ENCODE measurements at places on chromosomes 2 and 18.

DNA sequence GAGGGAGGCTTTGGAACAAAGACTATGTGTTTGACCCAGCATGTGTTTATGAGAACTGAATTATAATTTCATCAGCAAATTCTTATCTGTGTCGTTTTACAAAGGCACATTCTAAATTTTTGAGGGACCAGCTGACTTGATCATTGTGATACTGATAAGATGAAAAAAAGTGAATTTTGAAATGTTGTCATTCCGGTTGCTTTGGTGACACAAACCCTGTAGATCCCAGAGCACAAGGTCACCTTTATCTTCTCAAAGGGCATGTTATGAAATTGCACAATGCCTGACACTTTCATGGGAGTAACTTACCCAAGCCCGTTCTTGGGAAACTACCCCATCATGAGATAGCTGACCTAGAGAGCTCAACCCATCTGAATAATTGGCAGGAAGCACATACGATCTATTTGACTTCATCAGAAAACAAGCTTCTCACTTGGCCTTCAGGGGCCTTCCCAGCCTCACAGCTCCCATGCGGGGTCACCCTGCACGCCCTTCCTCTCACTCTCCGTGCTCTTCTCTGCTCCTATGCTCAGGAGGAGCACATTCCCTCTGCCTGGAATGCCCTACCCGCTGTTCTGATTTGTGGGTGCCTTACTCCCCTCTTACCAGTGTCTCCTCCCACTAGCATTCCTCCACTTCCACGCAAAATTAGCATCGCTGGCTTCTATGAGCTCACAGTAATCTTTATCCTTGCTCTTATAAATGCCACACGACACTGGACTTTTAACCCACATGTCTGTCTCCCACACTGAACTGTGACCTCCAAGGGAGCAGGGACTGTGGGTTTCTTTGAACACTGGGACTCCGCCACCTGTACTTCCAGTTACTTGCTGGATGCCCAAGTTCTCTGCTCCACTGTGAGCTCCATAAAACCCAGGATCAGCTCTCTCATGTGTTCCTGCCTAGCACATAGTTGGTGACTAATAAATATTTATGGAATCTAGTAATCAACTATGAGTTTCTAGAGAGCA lies 555.8 kb upstream of the ID2 start:
- no peak for DNase-seq

DNA sequence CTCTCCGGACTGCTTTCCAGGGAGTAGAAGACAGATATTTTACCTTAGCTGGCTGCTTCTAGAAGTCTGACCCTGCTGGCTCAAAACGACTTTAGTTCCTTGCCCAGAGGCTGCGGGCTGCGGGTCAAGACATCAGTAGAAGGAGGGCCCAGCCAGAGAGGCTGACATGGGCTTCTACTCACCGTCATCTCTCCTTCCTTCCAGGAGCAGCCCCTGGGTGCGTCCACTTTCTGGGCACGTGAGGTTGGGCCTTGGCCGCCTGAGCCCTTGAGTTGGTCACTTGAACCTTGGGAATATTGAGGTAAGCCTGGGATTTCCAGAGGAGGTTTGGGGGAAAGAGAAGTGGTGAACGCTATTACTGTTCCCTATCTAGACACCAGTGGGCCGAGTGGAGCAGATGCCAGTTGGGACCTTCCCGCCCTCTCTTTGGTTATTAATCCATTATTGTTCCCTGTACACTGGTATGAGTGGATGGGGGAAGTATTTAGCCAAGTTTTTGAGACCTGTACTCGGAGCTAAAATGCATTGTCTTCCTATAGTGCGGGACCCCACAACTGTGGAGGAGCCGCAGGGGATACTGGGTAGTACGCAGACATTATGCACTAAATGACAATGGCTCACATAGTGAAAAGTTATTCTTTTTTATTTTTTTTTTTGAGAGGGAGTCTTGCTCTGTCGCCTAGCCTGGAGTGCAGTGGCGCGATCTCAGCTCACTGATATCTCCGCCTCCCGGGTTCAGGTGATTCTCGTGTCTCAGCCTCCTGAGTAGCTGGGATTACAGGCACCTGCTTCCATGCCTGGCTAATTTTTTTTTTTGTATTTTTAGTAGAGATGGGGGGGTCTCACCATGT lies 26.3 kb upstream of the CASP8 start:
- no peak for DNase-seq

DNA sequence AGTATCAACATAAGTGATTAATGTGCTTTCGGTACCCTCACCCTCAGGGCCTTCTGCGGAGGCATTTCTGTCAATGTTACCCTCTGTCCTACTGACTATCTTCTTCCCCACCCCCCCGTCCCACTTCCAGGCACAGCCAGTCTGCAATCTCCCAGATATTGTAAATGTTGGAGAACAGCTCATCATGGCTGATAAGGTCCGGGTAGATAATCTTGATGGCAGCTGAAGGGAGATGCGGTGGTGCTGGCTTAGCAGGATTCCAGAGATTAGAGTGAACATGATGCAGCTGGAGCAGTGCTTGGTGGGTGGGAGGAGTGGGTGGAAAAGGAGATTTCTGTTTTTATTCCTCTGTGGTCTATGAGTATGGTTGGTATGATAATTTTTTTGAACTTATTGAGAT lies 15.5 kb downstream of the GTF2A1L start:
- no peak for DNase-seq

DNA sequence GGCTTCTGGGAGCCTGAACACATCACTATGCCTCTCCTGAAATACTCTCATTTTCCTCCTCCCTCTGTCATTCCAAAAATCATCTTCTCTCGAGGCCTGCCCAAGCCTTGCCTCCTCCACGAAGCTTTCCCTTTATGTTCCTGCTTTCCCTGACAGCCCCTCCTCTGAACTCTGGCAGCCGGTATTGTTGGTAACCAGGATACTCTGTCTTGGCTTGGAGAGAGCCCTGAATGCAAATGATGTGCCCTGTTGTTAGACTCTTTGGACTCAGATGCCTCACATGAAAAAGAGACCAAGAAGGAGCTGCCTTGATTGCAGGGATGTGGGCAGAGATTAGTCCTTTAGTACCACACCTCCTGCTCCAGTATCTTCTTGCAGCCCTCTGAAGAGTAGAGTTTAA lies 138.5 kb upstream of the DLX2 start:
- DNase-seq: no peak

GRCh38 chr18:35467624-35468016 lies 30.1 kb downstream of the INO80C start:
- no peak for DNase-seq

- no peak for DNase-seq
Observed at GRCh38 chr2:237405006-237405559, 8.9 kb downstream of the COL6A3 start.

- no peak for DNase-seq
Observed at GRCh38 chr2:5482929-5483331, 209.3 kb upstream of the SOX11 start.

DNA sequence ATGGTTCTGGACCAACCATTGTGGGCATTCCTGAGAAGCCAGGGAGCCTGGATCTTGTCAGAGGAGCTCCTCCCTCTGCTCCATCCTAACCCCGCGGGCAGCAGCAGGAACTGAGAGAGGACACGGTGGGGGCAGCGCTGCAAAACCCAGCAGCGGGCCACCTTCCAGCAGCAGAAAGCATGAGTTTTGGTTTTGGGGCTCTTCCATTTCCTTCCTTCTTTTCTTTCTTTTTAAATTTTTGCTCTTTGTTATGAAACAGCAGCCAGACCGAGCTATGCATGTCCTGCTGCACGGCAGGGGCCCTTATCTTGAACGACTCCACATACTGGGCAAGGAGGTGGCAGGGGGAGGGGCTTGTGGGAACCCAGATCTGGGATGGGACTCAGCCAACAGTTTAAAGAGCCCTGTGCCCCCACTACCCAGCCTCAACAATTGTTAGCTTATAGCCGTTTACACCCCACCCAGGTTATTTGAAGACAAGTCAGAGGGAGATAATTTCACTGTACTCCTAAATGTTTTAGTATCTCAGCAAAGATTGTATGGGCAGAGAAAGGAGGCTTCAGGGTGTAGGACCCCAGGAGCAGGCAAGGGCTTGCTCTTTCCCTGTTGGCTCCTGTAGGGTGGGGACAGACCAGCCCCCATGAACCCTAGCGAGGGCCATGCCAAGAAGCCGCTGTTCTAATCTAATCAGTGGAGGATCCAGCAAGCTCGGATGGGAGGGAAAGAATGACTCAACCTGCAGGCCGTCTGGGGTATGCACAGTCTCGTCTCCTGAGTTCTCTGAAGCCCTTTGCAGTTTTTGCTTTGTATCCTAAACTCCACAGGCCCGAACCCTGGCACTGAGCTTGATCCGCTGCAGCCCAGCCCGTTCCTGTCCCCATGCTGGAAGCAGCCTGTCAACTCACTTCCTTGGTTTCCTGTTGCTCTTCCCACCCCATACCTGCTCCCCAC lies 75.3 kb downstream of the LRRFIP1 start:
- DNase-seq: no peak

GRCh38 chr2:191202881-191203397 lies 42.3 kb upstream of the MYO1B start:
- DNase-seq: no peak

DNA sequence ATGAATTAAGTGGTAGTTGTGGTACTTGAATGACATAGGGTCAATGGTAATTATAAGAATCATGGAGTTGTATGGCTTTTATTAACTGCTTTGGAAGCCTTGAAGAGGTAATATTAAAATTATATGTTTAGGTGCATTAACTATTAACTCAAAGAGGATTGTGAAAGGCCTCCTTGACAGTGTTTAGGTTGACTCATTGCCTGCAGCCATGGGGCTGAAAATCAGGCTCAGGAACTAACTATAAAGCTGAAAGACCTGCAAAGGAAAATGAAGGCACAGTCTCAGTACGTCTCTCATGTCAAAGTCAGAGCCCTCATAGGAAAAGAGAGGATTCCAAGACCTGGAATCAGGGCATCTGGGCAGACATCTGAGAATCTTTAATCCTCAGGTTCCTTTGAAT lies 31.0 kb downstream of the CACNB4 start:
- DNase-seq: no peak

- no peak for DNase-seq
Observed at GRCh38 chr2:5983511-5984272, 291.5 kb downstream of the SOX11 start.

DNA sequence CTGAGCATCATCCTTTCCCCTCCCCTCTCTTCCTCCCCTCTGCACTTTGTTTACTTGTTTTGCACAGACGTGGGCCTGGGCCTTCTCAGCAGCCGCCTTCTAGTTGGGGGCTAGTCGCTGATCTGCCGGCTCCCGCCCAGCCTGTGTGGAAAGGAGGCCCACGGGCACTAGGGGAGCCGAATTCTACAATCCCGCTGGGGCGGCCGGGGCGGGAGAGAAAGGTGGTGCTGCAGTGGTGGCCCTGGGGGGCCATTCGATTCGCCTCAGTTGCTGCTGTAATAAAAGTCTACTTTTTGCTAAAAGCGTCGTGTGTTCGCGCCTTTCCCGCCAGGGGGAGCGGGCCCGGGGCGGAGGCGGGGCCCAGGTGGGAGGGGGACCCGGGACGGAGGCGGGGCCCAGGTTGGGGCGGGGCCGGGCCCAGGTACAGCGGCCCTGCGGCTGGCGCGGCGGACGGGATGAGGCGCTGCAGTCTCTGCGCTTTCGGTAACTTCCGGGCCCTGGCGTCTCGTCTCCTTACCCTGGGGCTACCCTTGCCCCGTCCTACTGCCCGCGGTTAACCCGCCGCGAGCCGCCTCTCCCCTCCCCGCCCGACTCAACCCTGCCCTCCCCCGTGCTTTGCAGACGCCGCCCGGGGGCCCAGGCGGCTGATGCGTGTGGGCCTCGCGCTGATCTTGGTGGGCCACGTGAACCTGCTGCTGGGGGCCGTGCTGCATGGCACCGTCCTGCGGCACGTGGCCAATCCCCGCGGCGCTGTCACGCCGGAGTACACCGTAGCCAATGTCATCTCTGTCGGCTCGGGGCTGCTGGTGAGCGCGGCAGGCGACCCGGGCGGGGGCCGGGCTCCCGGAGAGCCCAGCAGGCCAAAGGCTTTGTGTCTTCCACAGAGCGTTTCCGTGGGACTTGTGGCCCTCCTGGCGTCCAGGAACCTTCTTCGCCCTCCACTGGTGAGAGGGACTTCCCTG lies at the start of gene KRTCAP3:
TSS of gene KRTCAP3 (plus strand) at position 424 of the 962 bp plus-strand sequence. CDS start at position 456, 32 bp downstream.
- no peak for DNase-seq

GRCh38 chr2:207768168-207768865 lies 1.4 kb downstream of the FZD5 start:
- no peak for DNase-seq

DNA sequence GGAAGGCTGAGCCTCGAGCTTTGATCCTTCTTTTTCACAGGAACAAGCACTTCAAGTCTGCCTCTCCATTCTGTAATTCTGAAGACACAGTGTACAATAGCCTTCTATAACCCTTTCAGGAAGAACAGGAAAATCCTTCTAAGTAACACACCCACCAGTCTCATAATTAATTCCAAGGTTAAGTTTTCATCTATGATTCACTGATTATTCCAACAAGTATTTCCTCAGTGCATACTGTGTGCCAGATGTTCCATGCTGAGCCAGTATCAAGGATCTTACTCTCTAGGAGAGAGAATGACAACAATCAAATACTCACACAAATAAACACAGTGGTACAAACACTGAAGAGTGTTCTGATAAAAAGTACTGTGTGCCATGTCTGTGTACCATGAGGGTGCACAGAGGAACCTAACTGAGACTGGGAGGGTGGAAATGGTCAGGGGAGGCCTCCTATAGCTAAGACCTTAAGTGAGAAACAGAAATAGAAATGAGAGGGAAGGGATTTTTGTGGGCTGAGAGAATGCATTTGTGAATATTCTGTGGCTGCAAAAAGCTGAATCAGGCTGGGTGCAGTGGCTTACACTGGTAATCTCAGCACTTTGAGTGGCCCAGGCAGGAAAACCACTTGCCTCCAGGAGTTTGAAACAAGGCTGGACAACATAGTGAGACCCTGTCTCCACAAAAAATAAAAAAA lies 7.3 kb upstream of the MTLN start:
- no peak for DNase-seq

GRCh38 chr2:182594286-182594685 lies 121.8 kb upstream of the DNAJC10 start:
- DNase-seq: no peak
